ENCODE measurements at places on chromosomes 5 and 9. TPM values are rescaled to one million over a fixed set of nuclear protein-coding genes. Genes with fewer than 3 reads are reported as not detected.

The ENTPD2 gene
- 2.2 TPM for total RNA-seq

The ABO gene
- 2.1 TPM for total RNA-seq

The FBXL7 gene
- total RNA-seq, result 19.8 TPM

The DPP7 gene
- total RNA-seq, result 176 TPM

The PCDHB6 gene
- total RNA-seq, result 0.71 TPM

All from left cardiac atrium (tissue), 4 donors.